Stimulated activated memory B cell treated with anti-CD40 and anti-IgM and Interleukin-4, amounts not matched to agents 10 μg/mL and 1 μg/mL and 100 μg/mL, for 72 hours (primary cell): ENCODE measurements at places on chromosomes 12 and 14.

DNA sequence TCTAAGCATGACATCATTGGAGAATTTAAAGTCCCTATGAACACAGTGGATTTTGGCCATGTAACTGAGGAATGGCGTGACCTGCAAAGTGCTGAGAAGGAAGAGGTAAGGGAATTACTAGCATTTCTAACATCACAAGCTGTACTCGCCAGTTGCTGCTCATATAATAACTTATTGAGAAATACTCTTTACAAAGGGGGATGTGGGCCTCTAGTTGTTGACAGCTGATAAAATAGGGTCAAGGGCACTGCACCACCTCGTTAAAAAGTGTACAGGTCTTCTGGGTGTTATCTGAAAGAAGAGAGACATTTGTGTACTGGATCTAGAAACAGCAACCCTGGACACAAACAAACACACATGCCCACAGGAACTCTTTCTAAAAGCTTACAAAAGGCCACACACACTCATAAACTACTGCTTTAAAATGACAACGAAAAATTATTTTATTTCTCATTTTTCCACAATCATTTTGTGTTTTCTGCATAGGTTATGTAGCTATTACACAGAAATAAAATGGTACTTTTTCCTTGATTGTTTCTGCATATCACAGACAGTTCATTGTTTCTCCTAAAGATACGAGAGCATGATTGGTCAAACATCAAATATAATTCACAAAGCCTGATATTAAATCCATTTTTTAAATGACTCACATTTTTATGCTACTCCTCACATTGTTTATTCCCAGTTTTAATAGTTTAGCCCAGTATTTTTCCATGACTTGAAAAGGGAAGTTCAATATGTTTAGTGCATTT, 391.1 kb downstream of the PAWR start:
- no peak for ATAC-seq

DNA sequence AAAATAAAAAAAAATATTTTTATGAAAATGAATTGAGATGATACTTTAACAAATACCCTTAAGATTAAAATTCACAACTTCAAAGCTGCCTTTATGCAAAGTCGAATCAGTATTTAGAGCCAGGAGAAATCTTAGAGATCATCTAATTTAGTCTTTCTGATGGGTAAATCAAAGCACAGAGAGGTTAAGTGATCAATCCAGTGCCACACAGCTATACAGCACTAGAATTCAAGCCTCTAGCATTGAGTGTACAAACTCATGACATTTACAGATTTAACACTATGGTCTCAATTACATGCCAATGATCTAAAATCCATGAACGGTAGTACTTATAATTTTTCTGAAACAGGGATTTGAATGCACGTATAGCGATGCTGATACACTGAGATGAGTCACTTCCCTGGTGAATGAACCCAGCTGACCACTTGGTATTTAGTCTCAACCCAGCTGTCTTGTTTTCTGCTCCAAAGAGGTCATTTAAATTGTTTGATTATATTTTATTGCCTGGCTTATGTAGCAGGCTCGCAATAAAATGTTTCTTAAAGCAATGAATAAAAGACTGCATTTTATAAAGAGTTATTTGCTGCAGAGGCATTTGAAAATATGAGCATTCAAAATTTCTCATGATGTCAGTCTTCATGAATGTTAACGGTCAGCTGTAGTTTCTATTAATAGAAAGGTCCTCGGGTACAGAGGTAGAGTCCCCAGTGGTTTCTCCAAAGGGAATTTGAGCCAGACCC, 152.4 kb upstream of the PRICKLE1 start:
- no peak for ATAC-seq

DNA sequence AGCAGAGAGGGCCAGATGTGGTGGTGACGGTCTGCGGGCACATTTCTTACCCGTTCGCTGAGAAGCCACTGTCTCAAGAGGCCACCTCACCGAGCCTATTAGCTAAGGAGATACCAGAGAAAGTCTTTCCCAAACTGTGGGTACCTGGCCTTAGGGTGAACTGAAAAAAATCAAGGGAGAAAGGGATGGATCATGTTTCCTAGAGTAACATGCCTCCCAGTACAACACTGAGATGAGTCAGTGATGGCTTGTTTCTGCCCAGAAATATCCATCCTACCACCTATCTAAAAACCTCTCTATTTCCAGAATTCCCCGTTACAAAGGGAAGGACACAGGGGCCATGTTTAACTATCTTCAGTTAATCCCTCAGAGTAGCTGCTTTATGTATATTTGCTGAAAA, 83.7 kb downstream of the LMNTD1 start:
- ATAC-seq = no peak

DNA sequence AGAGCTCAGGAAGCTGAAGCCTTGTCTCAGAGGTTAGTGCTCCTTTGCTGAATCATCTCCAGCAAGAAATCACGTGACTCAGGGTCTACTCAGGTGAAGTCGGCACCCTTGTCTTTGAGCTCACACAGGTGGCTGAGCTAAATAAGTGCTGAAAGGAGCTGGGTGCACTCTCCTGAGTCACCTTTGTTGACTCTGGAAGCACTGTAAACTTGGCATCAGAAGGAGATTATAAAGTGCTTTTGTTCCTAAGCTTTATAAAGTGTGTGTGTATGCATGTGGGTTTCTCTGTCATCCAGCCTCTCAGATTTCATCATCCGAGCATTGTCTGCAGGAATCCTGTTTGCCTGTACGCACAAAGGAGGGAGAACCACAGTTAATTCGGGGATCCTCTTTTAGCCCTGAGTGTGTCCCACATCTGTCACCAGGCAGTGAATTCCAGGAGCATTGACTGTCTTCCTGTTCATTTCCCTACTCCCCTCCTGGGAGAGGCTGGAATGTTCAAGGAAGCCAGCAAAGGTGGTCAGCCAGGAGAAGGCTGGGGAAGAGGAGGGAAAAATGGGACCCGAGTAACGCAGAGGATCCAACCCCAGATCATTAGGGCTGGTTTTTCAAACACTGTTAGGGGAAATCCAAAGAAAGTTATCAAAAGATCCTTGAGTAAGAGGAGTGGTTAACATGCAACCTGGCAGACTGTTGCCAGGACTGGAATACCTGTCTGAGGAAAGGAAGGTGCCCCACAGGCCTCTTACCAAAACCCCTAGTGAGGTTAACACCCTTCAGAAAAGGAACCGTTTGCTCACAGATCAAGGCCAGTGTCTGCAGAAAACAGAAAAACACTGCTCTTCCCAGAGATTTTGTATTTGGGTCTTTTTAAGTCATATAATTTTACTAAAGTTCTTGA, 157.5 kb upstream of the HIF1A start:
- ATAC-seq = no peak

DNA sequence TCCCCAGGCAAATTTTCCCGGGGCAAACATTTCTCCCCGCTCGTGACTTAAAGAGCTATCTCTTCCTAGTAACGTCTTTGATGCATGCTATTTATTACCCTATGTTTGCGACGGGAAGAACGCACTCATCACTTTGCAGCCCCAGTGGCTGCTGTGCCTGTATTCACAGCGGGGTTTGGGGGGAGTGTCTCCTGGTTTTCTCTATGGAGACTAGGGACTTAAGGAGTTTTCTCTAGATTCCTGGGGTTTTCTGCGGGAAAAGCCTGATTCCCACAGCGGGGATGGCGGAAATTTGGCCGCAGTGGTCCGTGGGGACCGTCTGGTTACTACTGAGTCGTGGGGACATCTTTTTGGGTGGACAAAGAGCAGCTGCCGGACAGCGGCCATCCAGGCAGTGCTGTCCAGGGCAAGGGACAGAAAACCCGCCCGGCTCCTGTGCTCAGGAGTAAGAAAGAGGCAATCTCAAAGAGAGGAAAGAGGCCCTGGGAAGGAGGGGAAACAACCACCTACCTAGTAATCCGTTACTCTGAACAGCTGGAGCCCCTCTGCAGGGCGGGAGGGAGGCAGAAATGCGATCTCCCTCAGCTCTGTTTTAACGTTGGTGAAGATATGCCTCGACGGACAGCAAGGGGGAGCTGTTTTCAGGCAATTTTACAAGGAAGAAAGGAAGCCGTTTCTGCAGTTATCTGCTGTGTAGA, 771 bp upstream of the AVPR1A start:
- no peak for ATAC-seq

DNA sequence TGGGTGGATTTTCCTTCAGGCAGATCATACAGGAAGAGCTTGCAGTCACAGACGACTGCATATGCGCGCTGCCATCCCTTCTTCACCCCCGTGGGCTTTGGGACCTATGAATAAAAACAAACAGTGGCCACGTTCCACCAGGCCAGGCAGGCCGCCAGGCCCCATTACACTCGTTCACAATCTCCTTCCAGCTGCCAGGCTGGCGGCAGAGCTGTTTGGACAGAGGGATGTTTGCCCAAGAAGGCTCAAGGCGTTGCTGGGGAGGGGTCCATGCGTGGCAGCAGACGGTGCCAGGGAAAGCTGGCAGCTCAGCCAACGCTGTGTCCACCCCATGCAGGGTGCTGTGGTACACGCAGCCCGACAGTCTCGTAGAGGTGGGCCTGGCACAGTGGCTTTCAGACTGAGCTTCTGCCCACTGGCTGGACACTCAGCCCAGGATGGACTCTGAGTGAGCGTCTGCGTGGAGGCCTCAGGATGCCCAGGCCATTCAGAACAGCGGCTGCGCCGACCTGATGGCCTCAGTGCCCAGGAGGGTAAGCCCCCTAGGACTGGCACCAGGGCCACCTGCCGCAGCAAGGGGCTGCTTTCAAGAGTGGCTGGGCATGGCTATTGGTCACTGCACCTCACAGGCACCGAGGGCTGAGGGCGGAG, 27.5 kb downstream of the AMN start:
- no peak for ATAC-seq
